CD4-positive, alpha-beta T cell treated with Interleukin-17A for 4 hours (primary cell): ENCODE measurements at places on chromosomes 11 and 22.

DNA sequence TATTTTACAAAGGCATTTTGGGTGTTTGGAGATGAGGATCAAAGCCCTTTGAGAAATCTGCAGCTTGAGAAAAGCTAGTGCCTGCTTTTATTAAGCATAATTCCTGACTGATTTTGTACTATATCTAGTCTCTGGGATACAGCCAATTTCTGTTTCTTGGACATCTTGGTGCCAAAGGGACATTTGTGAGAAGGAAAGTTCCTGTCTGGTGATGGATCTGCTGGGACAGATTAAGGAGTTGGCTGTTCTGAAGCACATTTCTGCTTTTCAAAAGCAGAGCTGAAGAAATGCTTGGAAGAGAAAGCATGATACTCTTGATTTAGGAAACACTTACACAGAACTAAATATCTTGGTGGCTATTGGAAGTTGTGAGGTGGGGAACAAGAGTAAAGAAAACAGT is 254.6 kb upstream of the CCDC90B start:
- DNase-seq = no peak

- peak; percentile 42 for DNase-seq
Measured at GRCh38 chr22:30078320-30079311, 1.6 kb upstream of the HORMAD2 start.

- no peak for DNase-seq
Measured at GRCh38 chr11:12180257-12181205, 70.1 kb downstream of the MICAL2 start.

- DNase-seq = no peak
Measured at GRCh38 chr11:132351050-132351449, 980.6 kb downstream of the NTM start.

GRCh38 chr22:22576244-22576988 is 17.4 kb upstream of the PRAME start:
- peak; percentile 34 for DNase-seq
